ENCODE measurements at places on chromosomes 12 and 14. TPM values are rescaled to one million over a fixed set of nuclear protein-coding genes. Genes with fewer than 3 reads are reported as not detected.

GRCh38 chr14:60506010-60506409 is 2.9 kb upstream of the SIX6 start:
- DNase-seq, result no peak

AQP6 gene
- polyA plus RNA-seq, result 14.6 TPM

GRCh38 chr12:92259696-92260251 is 114.1 kb upstream of the BTG1 start:
- no peak for DNase-seq

MGP gene
- 422 TPM for polyA plus RNA-seq

DNA sequence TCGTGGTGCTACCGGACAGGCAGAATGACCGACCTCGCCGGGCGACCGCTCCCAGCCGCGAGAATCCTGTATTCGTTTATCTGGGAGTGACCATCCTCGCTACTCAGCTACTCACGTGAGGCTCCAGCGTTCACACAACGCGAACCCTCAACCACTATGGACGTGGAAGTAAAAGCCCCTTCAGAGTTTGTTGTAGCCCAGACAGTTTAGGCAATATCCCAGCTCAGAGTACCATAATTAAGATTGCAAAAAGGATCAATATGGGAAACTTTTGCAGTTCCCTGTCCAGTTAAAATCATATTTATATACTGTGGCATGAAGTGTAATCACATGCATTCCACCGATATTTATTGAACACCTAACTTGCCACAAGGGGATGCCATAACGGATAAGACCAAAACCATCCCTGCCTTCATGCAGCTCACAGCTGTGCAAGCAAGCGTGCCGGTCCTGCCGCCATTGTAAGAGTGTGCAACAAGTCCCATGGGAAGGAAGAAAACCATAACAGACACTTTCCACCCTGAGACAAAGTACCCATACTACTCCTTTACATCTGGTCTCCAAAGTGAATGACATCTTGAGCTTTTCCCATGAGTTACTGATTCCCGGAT is 938 bp upstream of the MAX start:
- DNase-seq, result no peak

- no peak for DNase-seq
These were observed 14.0 kb upstream of the C1S start for GRCh38 chr12:7046383-7047105.

- no peak for DNase-seq
These were observed 150.1 kb downstream of the SLC38A4 start for GRCh38 chr12:46675736-46676135.

GRCh38 chr12:132356691-132357622 is 27.6 kb upstream of the GALNT9 start:
- DNase-seq, result peak; percentile 61

DDX24 gene
- 173 TPM for polyA plus RNA-seq
